ENCODE measurements at places on chromosomes 5 and 9.

DNA sequence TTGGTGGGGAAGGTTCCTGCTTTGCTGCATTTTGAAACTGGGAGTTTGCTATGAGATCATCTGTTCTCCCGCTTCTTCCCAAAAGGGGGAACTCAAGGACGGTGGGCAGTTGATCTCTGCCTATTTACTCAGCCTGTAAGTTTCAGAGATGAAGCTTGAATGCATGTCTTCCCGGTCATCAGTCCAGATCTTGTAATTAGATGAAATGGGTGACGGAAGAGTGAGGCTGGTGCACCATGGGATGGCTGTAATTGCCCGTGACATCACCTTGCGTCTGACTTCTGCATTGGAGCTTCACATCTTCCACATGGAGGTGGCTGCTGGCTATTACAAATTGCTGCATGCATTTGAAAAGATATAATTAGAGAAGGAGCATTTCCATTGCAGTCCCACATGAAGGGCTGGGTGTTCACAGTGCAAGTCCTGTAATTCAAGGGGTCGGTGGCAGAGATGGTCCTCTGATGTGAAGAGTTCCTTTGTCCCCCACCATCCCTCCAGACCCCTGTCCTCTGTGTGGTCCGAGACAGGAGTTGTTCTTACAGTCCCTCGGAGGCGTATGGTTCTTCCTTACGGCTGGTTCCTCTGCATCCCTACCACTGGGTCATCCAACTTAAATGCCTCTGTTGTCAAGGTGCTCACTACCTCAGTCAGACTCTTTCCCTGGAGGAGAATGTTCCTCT is 72.9 kb downstream of the ZNF618 start:
- DNase-seq, result no peak

DNA sequence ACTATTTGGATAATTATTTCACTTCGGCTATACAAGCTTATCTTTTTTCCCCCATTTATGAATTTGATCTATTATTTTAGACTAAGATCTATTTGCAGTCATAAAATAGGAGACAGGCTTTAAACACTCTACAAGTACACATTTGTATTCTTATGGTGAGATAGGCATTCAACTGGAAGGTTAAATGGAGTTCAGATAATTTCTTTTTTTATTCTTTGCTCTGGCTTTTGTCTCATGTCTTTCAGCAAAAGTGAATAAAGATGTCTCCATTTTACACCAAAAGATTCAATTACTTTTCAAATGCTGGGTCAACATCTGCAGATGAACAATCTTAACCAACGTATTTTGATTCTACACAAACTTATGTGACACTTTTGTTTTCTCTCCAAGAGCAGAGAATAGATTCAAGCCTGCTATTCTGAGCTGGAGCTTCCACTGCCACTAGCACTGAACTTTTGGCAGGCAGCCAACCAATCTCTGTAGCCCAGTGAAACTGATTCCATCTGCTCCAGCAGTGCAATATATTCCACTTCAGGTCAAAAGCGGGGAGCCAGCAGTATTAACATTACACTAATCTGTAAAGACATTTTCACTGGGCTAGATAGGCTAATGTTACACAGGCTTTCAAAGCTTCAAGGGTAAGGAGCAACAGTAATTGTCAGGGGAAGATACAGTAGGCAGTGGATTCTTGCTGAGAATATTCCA is 452.0 kb upstream of the ZNF608 start:
- DNase-seq, result no peak

DNA sequence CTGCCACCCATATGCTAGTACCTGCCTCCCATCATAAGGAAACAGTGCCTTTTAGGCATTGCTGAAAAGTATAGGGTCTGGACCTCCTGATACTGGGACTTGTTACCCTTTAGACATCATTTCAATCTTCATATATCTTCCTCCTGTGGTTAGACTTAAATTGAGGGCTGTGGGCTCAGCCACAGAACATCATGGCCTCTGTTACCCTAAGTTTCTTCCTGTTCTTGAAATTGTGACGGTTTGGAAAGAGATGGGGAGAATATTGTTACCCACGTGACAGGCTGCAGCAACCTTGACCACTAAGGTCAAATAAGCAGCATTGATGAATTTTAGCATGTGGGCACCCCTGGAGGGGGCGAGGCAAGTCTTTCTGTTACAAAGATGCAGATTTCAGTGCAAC is 87.7 kb downstream of the PDE8B start:
- no peak for DNase-seq

- no peak for DNase-seq
These were observed 15.9 kb downstream of the NFIL3 start for GRCh38 chr9:91407580-91408318.

- DNase-seq, result peak; percentile 25
These were observed 20.6 kb downstream of the TPPP start for GRCh38 chr5:672329-673160.

DNA sequence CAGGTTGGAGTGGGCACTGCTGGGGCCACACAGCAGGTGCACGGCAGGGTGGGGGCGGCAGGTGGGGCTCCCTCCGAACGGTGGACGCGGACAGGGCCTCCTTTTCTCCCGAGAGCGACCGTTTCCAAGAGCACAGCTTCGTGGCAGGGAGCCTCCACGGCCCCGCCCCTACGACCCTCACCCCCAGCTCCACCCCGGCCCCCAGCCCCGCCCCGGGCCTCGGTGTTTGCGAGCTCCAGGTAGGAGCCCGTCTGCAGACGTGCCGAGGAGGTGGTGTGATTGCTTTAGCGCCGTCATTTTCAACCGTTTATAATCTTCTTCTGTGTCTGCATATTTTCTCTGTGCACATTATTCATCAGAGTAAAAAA is 8.8 kb downstream of the GRIN1 start:
- DNase-seq, result no peak

DNA sequence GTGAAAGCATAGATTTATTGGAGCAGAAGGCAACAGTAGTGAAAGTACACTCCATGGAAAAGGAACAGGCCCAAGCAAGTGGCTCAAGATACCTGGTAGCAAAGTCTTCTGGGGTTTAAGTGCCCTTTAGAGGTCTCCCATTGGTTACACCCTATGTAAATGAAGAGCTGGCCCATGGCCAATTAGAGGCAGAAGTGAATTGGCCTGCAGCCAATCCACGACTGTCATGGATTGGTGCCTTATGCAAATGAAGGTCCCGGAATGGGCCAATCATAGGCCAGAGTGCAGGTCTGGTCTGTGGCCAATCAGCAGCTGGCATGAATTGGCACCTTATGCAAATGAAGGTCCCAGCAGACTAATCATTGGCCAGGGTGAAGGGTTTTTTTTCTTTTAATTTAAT is 64.2 kb upstream of the PCSK5 start:
- DNase-seq, result no peak

DNA sequence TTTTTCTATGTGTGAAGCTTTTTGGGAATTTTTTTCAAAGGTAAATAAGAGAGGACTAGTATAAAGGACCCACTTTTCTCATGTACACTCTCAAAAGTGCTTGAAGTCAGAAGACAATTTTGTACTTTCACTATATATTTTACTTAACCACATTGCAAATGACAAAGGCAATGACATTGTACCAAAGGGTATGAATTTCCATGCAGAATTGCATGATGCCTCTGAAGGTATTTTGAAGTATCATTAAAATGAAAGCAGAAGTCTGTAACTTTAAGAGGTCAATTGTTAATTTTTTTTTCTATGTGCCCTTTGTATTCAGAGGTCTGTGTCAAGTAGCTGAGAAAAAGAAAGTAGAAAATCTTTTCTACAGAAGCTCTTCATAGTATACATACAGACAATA is 84.7 kb downstream of the ST8SIA4 start:
- no peak for DNase-seq

DNA sequence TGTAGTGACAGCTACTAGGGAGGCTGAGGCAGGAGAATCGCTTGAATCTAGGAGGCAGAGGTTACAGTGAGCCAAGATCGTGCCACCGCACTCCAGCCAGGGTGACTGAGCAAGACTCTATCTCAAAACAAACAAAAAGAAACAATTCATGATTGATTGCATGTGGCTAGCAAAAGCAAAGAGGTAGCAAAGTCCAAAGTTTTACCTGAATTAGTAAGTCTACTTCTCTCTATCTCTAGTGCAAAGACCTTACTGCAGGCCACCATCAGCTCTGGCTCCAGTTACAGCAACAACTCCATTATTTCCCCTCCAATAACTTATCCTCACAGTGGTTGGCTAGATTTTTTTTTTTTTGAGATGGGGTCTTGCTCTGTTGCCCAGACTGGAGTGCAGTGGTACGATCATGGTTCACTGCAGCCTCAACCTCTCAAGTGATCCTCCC is 6.2 kb upstream of the SAR1B start:
- no peak for DNase-seq

DNA sequence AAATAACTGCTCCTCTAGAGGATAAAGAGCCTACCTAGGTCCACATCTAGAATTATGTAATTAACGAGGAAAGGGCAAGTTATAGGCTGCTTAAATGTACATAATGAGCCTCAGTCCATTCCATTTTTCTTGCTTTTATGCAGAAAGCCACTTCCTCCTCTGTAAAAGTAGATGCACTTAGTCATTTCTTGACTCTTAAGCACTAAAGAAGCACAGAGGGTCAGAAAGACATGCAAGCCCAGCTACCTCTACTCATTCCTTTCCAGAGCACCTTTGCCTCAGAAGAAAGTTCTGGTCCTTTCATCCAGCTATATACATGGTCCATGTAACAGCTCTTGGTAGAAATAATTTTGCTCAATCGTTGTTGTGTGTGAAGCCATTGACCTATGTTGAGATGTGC is 308.0 kb upstream of the NREP start:
- no peak for DNase-seq

DNA sequence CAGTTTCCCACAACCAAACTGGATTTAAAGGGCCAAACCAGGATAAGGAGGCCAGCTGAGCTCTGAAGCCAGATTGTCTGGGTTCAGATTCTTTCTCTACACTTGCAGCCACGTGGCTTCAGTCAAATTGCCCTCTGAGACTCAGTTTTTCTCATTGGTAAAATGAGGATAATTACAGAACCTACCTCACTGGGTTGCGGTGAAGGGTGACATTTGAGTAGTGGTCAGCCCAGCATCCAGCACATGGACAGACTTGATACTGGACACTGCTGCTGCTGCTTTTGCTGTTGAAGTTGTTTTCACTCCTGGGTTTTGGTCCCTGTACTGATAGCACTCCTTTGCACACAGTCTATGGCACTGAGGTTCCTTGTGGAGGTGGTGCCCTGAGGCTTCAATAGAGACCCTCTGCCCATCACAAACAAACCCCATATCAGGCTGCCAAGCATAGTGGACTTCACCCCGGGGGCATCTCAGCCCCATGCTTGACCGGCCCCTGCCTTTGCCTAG is 25.7 kb upstream of the CDKN2AIPNL start:
- DNase-seq, result no peak

DNA sequence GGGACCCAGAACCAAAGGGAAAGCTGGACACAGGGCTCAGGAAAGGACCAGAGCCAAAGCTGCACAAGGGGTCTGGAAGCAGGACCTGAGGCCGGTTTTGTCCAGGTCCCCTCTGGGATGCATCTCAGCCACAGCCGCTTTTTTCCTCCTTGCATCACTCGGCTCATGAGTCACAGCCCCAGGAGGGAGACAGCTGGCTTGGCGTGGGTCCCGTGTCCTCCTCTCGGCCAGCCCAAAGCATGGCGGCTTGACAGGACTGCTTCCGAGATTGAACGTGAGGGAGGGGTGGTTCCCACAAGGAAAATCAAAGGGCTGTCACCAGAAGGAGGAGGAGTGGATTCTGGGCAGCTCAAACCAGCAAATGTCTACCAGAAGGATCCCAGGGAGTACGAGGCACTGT is 56.7 kb upstream of the CPLX2 start:
- no peak for DNase-seq

GRCh38 chr9:27528076-27528885 is 1.3 kb downstream of the MOB3B start:
- no peak for DNase-seq

DNA sequence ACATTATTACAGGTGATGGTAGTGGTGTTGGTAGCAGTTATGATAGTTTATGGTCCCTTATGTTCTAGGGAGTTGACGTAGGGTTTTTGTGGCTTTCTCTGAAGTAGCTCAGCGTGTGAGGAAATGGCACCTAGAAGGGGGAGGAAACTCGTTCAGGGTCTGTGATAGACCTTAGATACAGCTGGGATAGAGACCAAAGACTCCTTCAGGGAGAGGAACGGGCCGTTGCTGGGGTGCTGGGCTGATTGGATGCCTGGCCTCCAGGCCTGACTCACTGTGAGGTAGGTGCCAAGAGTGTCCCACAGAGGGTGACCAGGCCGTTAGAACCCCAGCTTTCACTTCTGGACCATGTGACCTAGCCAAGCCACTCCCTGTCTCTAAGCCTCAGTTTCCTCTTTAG is 96.6 kb downstream of the DAB2IP start:
- no peak for DNase-seq

DNA sequence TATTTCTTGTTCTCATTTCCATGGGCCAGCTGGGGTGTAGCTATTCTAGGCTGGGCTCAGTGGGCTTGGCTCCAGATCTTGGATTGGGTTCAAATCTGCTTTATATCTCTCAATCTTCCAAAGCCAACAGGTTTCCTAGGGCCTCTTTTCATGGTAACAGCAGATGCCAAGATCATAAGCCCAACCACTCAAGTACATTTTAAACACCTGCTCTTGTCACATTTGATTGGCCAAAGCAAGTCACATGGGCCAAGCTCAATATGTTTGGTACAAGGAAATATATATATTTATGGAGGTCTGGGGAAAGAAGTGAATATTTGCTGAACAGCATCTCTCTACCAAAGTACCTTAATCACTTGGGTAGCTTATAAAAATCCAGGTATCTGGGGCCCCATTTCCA is 49.5 kb downstream of the MRRF start:
- DNase-seq, result no peak
